NCI-H2081 treated with DMSO at 0.1 percent for 48 hours (cell line): ENCODE measurements at places on chromosomes 3 and 15.

- DNase-seq = no peak
Measured at GRCh38 chr3:152830245-152830644, 4.7 kb upstream of the P2RY1 start.

GRCh38 chr15:45684533-45684932, 49.7 kb downstream of the SQOR start:
- no peak for DNase-seq

- DNase-seq = no peak
Measured at GRCh38 chr3:140160553-140160952, 225.6 kb downstream of the CLSTN2 start.

DNA sequence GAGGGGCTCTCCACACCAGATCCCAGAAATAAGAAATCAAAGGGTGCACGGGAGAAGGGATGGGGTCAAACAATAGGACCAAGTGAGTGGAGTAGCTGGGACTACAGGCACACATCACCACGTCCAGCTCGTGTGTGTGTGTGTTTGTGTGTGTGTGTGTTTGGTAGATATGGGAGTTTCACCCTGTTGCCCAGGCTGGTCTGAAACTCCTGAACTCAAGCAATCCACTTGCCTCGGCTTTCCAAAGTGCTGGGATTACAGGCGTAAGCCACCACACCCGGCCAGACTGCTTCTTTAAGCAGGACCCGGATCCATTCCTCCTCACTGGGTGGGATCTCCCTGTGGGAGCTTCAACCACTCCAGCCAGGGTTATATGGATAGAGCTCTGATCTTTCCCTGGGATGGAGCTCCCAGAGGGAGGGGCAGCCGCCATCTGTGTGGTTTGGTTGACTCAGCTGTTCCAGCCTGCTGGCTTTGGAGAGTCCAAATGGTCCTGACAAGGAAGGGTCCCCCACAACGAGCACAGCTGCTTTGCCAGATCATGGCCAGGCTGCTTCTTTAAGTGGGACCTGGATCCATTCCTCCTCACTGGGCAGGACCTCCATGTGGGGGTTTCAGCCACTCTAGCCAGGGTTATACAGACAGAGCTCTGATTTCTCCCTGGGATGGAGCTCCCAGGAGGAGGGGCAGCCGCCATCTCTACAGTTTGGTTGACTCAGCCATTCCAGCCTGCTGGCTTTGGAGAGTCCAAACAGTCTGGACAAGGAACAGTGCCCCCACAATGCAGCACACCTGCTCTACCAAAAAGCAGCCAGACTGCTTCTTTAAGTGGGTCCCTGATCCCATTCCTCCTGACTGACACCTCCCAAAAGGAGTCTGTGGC, 9.1 kb upstream of the AVEN start:
- DNase-seq = no peak

- no peak for DNase-seq
Measured at GRCh38 chr3:71258116-71258515, 325.4 kb downstream of the FOXP1 start.

DNA sequence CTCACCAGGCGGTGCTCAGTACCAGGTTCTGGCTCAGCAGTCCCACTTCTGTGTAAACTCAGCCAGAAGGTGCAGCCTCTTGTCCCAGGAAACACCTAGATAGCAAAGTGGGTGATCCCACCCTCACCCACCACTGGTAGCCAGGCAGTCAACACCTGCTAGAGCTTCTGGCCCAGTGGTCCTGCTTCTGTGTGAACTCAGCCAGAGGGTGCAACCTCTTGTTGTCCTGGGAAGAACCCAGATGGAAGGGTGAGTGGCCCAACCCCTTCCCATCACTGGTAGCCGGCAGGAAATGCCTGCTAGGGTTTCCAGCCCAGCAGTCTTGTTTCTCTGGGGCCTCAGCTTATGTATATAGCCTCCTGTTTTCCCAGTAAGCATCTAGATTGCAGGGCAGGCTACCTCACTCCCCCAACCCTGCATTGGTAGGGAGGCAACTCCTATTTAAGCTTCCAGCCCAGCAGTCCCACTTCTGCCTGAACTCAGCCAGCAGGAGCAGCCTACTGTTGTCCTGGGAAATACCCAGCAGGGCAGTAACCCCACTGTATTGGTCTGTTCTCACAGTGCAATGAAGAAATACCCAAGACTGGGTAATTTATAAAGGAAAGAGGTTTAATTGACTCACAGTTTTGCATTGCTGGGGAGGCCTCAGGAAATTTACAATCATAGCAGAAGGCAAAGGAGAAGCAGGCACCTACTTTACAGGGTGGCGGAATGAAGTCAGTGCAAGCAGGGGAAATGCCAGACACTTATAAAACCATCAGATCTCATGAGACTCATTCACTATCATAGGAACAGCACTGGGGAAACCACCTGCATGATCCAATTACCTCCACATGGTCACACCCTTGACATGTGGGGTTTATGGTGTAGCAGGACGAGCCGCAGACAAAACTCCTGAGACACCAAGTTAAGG, 110.6 kb downstream of the DTWD1 start:
- DNase-seq = no peak

DNA sequence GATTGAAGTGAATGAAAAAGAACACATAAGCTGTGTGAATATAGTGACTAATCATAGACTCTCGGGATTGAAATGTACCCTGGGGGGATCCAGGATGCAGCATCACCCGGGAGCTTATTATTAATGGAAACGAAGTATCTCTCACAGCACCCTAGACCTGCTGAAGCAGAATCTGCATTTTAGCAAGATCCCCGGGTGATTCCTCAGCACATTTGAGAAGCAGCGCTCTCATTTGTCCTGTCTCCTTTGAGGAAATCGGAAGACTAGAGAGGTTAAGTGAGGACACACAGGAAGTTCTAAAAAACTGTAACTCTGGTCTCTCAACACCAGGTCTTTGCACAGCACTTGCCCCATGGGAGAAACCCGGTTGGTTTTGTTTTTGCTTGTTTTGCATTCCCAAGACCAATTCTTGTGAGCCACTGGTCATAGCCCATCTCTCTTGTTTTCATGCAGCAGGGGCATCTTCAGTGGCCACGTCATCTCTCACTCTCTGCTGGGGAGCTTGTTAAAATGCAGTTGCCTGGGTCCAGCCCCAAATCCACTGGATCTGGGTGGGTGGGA, 30.2 kb downstream of the ZNF710 start:
- DNase-seq = no peak

- DNase-seq = no peak
Measured at GRCh38 chr15:51103330-51103729, 8.6 kb upstream of the TNFAIP8L3 start.

DNA sequence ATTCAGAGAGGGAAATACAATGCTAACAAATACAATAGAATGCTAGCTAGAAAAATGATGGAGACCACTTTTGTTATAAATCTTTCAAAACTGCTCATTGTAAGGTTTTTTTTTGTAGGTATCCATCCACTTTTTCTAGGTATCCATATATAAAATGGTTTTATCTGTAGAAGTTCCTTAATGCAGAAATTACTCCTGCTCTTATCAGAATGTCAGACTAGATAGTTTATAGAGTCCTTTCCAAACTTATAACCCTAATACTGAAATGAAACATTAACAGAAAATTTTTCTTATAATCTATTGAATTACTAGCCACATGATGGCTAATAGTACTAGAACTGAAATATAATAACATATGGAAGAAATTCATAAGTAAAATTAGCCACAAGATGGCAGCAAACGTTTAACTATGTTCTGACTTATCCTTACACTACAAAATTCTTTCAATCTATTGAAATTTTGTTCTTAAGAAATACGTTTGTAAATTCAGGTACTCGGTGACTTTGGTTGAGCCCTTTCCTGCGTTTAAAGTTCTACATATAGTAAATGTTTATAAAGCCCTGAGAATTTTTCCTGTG, 58.5 kb downstream of the ECT2 start:
- DNase-seq = peak; percentile 37

DNA sequence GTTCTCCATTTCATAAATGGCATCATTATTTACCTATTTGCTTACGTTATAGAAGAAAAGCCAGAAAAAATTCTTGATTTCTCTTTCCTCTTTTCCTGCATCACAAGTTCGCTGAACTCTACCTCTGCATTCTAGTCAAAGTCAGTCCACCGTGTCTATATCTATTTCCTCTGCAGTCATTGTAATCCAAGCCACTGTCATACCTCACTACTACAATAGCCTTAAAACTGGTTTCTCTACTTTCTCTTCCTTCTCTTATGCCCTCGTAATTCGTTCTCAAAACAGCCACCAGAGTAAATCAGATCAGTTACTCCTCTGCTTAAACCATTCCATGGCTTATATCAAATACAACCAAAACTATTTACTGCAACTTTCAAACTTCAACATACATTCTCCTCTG, 13.4 kb upstream of the FAM81A start:
- no peak for DNase-seq

DNA sequence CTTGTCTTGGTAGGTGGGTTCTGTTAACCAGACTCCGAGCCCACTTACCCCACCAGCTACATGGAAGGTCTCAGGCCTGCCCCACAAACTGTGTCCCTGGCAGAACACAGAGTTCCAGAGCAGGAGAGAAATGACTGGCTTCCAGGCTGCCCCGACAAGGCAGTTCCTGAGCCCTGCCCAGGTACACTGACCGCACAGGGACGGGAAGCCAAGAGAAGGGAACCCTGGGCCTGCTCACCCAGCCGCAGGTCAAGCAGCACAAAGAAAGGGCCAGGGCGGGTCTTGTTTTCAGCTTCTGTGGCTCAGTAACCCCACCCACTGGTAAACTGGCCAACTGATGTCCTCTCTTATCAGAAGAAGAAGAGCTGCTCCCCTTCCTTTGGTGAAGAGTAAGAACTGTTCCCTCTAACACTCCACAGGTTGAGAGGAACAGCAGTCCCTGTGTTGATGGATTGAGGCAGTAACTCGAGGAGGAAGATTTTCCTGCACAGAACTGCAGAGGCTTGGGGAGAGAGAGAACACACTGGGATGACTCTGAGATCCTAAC, 68.4 kb downstream of the CRTC3 start:
- no peak for DNase-seq

- DNase-seq = no peak
Measured at GRCh38 chr3:165181556-165181955, 14.6 kb downstream of the SLITRK3 start.

- DNase-seq = no peak
Measured at GRCh38 chr15:83365370-83365938, 81.0 kb upstream of the BNC1 start.

GRCh38 chr3:157059181-157059580, 100.8 kb downstream of the CCNL1 start:
- DNase-seq = no peak

DNA sequence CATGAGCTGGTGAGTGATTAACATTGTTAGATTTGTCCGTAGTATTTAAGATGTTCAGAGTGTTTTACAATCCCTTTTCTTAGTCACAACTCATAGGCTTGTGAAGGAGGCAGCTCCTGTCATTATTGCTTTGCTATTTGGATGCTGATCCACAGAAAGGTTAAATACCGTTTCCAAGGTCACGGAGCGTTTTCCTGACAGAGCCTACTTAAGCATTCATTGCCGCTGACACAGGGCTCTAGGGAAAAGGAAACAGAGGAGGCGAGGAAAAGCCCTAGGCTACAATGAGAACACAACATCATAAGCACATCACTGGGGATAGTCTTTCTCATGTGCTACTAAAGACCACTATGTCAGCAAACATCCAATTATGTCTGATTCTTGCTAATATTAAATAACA, 38.5 kb upstream of the CPB1 start:
- no peak for DNase-seq

GRCh38 chr3:65402597-65402996, 636.1 kb downstream of the MAGI1 start:
- DNase-seq = no peak

DNA sequence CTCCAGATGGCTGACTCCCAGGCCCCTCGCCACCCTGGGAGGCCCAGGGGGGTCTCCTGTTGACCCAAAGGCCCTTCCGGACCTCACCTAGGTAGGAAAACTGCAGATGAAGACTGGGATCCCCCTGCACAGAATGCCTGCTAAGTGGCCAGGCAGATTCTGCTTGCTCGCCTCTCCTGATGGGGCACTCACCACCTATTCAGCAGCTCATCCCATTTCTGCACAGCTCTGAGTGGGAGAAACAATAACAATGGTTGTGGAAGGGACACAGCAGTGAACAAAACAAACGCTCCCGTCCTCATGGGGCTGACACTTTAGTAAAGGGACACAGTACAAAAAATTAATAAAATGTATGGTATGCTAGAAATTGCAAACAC, 24.9 kb upstream of the FGD5 start:
- no peak for DNase-seq

DNA sequence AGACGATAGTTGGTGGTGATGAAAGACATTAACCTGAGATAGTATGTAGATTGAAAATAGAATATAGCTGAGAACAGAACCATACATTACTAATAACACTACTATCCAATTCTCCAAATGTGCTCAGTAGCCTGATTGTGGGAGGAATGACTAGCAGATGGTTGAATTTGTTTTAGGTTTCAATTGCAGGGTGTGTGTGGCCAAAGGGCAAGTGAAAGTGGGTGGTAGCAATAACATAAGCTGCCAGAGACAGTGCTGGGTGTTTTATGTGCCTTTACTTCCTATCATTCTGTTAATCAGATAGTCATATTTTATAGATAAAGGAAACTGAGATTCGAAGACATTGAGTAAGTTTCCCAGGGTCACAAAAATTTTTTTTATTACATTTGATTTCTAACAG, 249.5 kb upstream of the ARL6 start:
- no peak for DNase-seq

- no peak for DNase-seq
Measured at GRCh38 chr15:69797051-69797595, 300.6 kb downstream of the TLE3 start.

DNA sequence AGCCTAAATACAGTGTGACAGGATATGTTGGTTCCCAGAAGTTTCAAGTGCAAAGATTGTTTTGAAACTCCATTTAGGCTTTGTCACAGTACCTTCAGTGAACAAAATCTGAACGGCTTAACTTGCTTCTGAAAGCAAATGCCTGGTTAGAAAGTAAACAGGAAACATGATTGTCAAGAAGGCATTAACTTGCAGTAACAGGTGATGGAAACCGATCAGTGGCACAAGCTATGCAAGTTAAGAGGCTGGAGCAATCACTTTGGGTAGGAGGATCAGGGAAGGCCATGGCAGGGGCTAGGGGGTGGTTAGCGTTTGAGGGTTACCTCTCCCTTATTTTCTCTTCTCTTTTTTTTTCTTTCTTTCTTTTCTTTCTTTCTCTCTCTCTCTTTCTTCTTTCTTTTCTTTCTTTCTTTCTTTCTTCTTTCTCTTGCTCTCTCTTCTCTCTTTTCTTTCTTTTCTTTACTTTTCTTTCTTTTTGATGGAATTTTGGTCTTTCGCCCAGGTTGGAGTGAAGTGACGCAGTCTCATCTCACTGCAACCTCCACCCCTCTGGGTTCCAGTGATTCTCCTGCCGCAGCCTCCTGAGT, 2.4 kb downstream of the HYKK start:
- DNase-seq = no peak
